NT2/D1 (cell line): ENCODE measurements at places on chromosomes 1 and 21.
A peak's percentile ranks its signal among the peaks of the same experiment; 100 is the strongest.

DNA sequence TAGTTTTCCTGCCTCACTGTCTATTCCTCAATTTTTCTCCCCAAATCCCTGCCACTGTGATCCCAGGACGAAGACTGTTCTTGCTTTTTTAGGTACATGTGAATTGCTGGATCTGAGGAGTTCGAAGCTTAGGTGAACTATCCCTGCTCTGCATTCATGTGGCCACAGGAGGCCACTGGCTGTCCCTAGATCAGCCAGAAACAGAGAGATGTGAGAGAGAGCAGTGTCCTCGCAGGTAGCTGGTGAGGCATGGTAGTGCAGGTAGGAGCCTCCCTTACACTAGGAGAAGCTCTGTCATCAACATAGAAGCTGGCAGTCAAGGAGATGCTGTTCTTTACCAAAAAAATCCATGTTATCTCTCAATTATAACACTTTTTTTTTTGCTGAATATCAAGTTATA lies 71.5 kb downstream of the USP24 start:
- peak; percentile 60 for DNase-seq

DNA sequence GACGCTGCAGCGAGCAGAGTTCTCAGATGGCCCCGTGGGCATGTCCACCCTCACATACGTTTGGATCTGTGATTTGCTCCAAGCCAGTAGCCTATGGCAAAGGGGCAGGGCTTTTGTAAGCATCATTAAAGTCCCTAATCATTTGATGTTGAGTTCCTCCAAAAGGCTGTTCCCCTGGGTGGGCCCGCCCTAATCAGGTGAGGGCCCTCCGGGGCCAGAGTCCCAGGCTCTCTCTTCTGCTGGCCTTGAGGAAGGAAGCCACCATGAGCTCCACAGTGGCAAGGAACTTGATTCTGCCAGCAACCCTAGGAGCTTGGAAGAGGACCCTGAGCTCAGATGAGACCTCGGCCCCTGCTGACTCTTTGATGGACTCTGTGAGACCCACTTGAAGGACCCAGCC lies 25.4 kb upstream of the AJAP1 start:
- DNase-seq = no peak

DNA sequence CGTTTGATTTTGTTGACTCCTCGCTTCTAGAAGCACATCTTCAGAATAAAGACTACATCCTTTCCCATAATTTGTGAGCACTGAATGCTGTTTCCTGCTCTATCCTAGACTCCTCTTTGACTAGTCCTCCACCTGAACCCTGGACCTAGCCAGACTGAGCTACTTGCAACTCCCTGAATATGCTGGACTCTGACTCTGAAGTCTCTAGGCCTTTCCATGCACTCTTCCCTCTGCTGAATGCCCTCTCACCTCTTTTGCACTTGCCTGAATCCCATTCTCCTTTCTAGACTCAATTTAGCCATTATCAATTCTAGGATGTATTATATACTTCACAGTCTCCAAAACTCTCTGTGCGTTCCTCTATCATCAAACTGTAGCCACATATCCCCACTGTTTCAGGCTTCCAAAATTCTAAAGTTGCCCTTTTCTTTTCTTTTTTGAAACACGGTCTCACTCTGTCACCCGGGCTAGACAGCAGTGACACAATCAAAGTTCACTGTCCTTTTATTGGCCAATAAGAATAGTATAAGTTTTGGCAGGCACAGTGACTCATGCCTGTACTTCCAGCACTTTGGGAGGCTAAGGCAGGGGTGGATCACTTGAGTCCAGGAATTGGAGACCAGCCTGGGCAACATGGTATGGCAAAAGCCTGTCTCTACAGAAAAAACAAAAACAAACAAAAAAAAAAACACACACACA lies 127.0 kb downstream of the LTN1 start:
- no peak for DNase-seq

GRCh38 chr1:191432817-191433216 lies 725.4 kb upstream of the RGS18 start:
- DNase-seq = peak; percentile 23

GRCh38 chr21:45926281-45926680 lies 55.3 kb upstream of the COL6A1 start:
- no peak for DNase-seq

DNA sequence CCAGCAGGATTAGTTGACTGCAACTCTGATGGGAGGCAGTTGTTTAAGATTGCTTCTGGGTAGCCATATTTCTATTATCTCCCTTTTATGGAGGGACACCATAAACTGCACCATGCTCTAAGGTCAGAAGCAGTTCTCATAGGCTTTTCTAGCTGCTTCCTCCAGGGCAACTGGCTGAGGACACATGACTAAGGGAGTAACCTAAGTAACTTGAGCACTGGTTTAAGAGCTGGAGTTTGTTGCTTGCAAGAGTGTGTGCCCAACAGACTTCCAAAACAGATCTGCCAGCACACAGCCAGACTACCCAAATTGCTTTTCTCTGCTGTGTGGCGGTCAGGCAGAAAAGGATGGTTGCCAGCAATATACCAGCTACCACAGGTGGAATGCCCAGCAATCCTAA lies 111.2 kb upstream of the LHX8 start:
- DNase-seq = no peak

- DNase-seq = no peak
Measured at GRCh38 chr1:241308011-241308410, 49.0 kb downstream of the RGS7 start.

- DNase-seq = no peak
Measured at GRCh38 chr1:202207292-202207691, 13.7 kb downstream of the LGR6 start.

DNA sequence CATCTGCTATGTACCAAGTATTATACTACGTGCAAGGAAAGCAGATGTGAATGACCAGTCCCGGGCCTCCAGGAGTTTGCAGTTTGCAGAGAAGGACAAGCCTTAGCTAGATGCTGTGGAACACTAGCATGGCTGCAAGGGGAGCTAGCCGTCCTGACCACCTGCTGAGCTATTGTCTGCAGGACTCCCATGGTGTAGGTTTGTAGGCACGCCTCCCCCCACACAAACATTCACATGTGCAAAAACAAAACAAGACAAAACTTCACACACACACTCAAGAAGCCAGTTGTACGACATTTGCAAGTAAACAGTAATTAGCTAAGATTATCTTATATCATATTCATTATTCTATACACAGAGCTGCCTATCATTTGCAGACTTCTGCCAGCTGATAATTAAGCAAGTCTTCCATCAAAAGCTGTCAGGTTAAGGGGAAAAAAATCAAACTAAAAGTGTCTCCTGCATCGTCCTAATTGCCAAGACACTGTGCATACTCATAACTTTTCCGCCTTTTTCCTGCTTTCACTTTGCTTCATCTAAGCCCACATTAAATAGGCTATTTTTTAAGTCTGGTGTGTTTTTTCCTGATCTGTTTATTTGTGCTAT lies 10.7 kb upstream of the HNRNPU start:
- DNase-seq = peak; percentile 76

DNA sequence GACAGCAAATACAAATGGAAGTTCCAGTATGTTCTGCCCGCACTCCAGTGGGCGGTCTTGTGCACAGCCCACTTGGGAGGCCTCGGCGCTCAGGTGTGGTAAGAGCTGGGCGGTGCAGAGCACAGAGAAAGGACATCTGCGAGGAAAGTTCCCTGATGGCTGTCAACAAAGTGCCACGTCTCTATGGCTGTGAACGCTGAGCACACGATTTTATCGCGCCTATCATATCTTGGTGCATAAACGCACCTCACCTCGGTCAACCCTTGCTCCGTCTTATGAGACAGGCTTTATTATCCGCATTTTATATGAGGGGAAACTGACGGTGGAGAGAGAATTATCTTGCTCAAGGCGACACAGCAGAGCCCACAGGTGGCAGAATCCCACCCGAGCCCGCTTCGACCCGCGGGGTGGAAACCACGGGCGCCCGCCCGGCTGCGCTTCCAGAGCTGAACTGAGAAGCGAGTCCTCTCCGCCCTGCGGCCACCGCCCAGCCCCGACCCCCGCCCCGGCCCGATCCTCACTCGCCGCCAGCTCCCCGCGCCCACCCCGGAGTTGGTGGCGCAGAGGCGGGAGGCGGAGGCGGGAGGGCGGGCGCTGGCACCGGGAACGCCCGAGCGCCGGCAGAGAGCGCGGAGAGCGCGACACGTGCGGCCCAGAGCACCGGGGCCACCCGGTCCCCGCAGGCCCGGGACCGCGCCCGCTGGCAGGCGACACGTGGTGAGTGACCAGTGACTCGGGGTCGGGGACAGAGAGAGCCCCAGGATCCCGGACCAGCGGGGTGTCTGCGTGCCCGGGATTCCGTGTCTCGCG lies at the start of gene IL12RB2:
Gene IL12RB2 (plus strand): TSS at position 623 of the 810 bp plus-strand sequence. CDS start 12,496 bp downstream, outside the sequence.
- no peak for DNase-seq

DNA sequence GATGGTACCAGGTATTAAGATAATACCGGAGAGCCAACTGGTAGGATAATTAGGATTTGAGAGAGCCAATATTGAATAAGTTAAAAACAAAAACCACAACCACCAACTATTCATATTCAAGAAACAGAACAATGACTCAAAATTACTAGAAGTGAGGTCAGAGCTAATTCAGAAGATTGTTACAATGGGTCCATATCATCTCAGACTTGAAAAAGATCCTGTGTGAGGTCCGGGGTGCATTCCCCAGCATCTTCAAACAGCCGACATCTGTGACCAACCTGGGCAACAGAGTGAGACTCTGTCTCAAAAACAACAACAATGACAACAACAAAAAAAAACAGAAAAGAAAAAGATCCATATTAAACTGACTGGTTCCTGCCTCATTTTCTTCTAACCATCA lies 18.6 kb downstream of the AK2 start:
- DNase-seq = no peak

DNA sequence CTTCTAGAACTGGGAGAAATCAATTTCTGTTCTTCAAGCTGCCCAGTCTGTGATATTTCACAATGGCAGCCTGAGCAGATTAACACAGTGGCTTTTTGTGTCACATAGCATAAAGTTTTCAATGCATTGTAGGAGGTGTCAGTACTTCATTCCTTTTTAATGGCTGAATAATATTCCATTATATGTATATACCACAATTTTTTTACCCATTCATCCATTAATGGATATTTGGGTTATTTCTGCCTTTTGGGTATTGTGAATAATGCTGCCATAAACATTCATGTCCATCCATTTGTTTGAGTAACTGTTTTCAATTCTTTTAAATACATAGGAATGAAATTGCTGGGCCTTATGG lies 191.5 kb downstream of the SETD4 start:
- DNase-seq = no peak

DNA sequence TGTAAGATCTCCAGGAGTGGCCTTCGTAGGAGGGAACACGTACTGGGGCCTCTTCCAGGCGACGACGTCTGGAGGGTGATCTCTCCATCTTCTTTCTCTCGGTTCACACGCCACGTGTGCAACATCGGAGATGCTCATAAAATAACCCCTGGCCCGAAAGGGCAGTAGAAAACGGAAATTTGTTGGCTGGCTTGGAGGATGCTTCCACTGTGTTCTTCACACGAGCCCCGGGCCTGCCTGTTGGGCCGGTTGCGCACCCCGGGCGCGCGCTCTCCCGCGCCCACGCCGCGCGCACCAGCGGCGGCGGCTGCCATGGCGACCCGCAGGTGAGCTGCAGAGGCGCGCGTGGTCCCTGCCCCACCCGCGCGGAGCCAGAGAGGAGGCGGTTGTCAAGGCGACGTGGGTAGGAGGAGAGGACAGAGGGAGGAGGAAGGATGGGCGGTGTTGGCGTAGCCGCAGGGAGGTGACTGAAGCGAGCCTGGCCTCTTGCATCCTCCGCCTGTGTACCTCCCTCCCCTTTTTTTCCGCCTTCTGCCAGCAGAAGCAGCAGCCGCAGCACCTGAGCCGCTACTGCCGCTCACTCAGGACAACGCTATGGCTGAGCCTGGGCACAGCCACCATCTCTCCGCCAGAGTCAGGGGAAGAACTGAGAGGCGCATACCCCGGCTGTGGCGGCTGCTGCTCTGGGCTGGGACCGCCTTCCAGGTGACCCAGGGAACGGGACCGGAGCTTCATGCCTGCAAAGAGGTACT lies at the start of gene ELAPOR1:
Gene ELAPOR1 (plus strand): TSS at position 526 of the 752 bp plus-strand sequence. CDS start 69 bp downstream, at position 595.
- no peak for DNase-seq

GRCh38 chr1:55669293-55669692 lies 454.1 kb upstream of the USP24 start:
- DNase-seq = no peak

- DNase-seq = no peak
Measured at GRCh38 chr1:35122311-35122710, 43.1 kb downstream of the ZMYM1 start.

DNA sequence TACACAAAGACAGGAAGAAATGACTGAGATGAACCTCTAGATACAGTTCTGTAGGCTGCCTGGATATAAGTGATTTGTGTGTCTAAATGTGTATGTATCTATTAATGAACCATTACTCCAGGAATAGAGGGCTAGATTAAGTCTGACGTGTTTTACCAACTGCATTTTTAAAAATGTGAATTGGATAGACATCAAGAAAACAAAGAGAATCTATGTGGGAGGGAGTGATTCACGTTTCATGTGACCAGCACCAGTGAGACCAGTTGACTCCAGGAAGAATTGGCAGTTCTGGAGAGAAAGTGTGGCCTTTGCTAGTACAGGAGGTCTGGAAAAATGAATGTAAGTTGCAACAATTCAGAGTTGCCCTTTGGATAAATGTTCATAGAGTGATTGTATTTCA lies 53.4 kb upstream of the RGS21 start:
- DNase-seq = no peak

- DNase-seq = no peak
Measured at GRCh38 chr1:182337736-182338571, 53.6 kb downstream of the GLUL start.

- no peak for DNase-seq
Measured at GRCh38 chr1:112714313-112715263, 544 bp downstream of the PPM1J start.

- DNase-seq = no peak
Measured at GRCh38 chr1:218536296-218536986, 191.3 kb downstream of the TGFB2 start.

- DNase-seq = no peak
Measured at GRCh38 chr1:29322147-29322694, 85.9 kb downstream of the PTPRU start.

DNA sequence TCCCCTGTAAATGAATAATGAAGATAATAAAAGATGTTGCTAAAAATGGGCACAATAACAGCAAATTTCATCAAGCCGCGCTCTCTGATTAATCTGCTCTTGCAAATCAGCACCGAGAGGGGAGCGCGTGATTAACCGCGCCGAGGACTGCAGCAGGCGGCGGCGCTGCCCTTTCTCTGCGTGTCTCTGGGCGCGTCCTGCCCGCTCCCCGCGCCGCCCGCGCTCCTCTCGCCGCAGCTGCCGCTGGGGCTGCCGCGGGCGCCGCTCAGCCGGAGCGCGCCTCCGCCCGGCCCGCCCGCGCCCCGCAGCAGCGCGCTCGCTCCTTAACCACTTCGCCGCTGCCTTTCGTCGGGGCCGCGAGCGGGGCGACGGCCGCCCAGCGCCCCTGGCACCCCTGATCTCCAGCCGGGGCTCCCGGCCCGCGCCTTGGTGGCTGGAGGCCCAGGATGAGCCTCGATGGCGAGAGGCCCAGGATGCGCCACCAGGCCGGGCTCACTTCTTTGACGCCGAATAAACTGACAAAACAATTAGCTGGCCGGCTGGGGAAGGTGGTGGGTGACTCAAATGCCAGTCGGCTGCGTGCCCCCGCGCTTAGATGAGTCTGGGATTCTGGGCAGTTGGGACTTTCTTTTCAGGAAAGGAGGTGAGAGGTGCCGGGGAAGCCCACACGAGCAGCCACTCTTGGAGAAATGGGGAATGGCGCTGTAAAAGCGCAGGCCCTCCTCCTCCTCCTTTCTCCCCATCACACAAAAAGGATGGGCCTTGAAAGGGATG lies 221.4 kb upstream of the PKN2 start:
- peak; percentile 22 for DNase-seq

GRCh38 chr1:36855699-36856494 lies 178.4 kb downstream of the GRIK3 start:
- no peak for DNase-seq

GRCh38 chr1:76343356-76343755 lies 268.8 kb downstream of the ST6GALNAC3 start:
- no peak for DNase-seq

- DNase-seq = no peak
Measured at GRCh38 chr1:22536506-22536905, 26.8 kb upstream of the EPHA8 start.
